NCI-H2227 treated with DMSO at 0.1 percent for 48 hours (cell line): ENCODE measurements at places on chromosomes 13 and 19.

DNA sequence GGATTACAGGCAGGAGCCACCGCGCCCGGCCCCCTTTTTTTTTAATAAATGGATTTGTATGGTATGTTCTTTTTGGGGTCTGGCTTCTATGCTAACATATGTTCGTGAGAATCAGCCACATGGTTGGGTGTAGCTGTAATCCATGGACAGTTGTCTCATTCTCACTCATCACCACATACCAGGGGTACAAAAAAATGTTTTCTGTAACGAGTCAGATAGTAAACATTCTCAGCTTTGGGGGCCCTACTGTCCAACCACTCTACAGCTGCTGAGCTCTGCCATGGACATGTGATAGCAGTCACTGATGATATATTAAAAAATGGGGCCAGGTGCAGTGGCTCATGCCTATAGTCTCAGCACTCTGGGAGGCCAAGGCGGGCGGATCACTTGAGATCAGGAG lies 5.1 kb upstream of the RETN start:
- DNase-seq: no peak

DNA sequence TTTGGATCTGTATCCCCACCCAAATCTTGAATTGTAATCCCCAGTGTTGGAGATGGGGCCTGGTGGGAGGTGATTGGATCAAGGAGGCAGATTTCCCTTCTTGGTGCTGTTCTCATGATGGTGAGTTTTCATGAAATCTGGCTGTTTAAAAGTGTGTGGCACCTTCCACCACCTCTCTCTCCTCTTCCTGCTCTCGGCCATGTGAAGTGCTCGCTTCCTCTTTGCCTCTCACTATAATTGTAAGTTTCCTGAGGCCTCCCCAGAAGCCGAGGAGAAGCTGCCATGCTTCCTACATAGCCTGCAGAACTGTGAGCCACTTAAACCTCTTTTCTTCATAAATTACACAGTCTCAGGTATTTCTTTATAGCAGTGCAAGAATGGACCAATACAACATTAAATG lies 15.7 kb downstream of the COMMD6 start:
- DNase-seq: no peak

DNA sequence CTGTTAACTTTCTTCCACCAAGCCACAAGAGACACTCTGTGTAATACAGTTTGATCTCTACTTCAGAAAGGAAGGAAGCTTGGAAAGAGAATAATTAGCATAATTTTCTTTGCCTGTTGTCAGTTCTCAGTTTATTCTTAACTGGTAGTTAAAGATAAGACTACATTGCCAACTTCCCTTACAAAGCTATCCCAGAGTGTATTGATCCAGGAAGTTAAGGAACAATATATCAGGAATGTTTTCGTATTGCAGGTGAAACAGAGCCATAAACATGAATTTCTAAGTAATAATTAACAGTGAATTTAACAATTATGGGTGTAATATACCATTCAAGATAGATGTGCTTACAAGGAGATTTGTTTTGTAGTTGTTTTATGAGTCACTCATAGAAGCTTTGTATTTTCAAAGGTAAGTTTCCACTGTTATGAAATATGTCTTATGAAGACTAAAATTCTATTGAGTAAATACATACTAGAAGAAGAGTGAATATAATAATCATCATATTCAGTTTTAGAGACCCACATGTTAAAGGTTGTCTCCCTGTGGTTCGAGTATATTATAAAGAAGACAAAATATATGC lies 88.4 kb upstream of the KLF5 start:
- no peak for DNase-seq

GRCh38 chr13:52950436-52950956 lies 78.1 kb upstream of the OLFM4 start:
- no peak for DNase-seq

GRCh38 chr19:7692417-7693088 lies 9.4 kb downstream of the FCER2 start:
- DNase-seq: no peak

DNA sequence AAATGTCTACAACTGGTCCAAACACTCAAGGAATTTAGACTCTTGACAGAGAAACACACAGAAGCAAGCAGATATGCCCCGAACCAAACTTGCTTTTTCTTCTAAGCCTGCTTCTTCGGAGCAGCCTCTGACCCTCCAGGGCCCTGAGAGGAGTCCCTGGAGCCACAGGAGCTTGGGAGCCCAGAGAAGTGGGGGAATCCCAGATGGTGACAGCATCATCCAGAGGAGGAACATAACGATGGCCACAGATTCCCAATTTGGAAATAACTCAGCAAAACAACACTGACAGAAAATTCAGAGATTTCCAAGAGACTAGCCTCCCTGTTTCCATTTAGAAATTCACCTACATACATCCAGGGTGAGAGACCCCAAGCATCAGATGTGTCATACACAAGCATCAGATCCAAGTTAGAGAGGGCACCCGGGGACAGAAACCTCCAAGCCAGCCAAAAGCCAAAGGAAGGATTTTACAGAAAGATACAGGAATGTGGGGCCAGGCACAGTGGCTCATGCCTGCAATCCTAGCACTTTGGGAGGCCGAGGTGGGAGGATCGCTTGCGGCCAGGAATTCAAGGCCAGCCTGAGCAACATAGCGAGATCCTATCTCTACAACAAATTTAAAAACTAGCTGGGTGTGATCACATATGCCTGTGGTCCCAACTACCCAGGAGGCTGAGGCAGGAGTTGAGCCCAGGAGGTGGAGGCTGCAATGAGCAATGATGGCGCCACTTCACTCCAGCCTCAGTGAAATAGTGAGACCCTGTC lies 2.0 kb upstream of the PVR start:
- DNase-seq: no peak

DNA sequence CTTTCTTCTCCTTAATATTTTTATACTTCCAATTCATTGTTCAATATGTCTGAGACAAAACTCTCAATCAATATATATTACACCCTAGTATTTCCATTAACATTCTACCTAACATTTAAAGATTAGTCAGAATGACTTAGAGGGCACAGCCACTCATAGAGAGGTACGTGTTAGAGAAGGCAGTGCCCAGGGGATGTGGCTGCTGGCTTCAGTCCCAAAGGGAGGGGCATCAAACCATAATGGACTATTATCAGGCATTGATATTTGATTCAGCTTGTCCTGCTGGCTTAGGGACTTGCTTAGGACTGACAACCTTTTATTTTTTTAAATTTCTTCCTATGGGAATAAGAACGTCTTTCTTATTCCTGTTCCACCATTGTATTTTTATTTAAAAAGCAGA lies 1392.0 kb upstream of the ATXN8OS start:
- no peak for DNase-seq

DNA sequence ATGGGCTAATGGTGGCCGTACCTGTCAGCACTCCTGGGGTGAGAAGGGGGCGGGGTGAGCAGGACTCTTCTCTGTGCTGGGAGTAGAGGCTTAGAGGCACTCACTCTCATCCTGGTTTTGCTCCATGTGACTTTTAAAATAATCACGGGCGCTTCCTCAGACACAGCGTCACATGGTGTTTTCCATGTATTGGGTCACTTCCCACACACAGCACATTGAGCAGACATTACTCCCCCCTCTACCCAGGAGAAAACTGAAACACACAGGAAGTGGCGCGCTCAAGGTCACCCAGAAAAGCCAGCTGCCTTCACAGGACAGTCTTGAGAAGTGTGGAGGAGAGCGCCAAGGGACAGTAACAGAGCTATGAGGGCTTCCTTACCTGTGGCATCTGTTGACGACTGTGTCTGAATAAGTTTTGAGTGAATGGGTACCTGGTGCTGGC lies 23.2 kb downstream of the SPATA13 start:
- no peak for DNase-seq

- no peak for DNase-seq
These were observed 10.1 kb downstream of the NLRP12 start for GRCh38 chr19:53813996-53814395.

DNA sequence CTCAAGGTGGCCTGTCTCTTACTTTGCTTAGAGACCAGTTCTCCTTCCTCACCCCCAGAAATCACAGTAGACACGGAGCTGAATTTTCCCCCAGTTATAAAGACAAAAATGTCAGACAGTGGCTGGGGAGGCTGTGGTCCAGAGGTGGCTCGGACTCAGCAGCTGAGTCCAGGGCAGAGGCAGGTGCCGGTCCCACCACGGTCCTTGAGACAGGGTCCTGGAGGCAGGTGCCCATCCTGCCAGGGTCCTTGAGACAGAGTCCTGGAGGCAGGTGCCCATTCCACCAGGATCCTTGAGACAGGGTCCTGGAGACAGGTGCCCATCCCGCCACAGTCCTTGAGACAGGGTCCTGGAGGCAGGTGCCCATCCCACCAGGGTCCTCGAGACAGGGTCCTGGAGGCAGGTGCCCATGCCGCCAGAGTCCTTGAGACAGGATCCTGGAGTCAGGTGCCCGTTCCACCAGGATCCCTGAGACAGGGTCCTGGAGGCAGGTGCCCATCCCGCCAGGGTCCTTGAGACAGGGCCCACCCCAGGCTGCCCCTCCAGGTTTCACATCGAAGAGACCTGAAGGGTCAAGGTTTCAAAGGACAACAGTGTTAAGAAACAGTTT lies 23.1 kb downstream of the PEPD start:
- DNase-seq: no peak

GRCh38 chr19:39397360-39398296 lies 6.5 kb downstream of the MED29 start:
- peak; percentile 94 for DNase-seq

DNA sequence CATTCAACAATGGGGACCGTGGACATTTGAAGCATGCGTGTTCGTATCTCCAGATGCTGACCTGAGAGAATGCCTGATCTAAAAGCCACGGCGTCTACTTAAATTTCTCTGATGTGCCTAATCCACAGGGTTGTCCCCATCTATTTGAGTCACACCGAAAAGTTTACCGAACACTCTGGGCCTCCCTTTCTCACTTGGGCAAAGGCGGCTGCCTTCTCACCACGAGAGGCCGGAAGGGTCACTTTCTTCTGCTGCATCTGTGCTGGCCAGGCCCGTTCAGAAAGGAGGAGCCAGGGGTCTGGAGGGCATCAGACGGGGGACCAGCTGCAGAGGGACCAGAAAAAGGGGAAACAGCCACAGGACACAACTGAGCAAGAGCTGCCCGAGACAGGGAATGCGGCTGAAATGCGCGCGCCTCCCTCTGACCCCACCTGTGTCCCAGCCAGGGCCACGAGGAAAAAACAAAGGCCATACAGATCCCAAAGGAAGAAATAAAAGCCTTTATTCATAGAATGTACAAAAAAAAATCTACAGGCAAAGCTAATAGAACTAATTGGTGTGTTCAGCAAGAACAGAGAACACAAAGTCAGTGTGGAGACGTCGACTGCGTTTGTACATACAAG lies 71.3 kb upstream of the C13orf46 start:
- no peak for DNase-seq

DNA sequence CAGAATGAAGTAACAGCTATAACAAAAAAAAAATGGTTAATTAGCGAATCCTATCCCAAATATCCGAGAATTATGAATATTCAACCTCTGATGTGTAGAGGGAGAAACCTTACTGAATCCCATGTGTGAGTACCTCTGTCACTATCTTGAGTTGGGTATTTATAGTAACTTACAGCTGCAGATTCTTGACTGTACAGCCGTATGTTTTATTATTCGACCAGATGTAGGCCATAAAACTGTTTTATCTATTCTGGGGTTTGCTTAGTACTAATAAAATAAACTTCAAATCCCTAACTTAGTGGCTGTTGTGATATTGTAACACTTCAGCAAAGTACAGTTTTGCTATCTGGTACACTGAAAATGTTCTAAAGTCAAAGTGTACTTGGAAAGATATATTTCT lies 120.0 kb downstream of the EFNB2 start:
- DNase-seq: no peak

DNA sequence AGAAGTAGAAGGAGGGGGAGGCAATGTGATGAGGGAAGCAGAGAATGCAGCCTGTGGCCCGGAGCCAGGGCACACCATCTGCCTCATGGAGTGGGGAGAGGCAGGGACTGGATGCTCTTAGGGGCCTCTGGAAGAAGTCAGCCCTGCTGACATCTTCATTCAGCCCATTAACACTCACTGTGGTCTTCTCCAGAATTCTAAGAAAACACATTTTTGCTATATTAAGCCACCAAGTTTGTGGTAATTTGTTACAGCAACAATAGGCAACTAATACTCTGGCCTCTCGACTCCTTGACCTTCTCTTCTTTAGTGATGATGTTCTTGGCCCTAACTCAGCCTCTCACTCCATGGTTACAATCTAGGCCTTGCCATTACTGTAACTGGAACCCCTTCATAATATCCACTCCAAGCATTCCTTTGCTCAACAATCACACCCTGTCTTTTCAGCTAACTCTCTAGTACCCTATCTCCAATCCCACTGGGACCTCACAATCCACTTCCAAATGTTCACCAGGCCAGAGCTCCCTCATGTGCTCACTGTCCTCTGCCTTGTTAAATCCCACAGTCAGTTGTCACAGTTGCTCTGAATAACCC lies 98.5 kb downstream of the MIPEP start:
- DNase-seq: no peak

GRCh38 chr13:33931397-33932311 lies 113.7 kb downstream of the RFC3 start:
- no peak for DNase-seq

GRCh38 chr13:100088273-100088643 lies 635 bp upstream of the PCCA start:
- DNase-seq: no peak

DNA sequence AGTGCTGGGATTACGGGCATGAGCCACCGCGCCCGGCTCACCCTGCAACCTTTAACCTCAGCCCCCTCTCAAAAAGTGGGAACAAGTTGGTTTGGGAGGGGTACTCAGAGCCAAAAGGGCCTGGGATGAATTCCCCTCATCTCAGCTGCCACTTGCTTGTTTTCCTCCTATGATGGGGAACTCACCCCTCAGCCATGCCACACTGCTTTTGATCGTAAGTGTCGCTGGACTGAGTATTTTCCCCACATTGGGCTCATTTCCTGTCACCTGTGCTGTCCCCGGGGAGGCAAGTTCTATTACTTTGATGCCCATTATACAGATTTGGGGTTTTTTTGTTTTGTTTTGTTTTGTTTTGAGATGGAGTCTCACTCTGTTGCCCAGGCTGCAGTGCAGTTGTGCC lies 6.5 kb downstream of the R3HDM4 start:
- DNase-seq: no peak
